ENCODE measurements at places on chromosomes 6 and 20.

GRCh38 chr20:55478724-55479450, 526.4 kb downstream of the CBLN4 start:
- no peak for DNase-seq

DNA sequence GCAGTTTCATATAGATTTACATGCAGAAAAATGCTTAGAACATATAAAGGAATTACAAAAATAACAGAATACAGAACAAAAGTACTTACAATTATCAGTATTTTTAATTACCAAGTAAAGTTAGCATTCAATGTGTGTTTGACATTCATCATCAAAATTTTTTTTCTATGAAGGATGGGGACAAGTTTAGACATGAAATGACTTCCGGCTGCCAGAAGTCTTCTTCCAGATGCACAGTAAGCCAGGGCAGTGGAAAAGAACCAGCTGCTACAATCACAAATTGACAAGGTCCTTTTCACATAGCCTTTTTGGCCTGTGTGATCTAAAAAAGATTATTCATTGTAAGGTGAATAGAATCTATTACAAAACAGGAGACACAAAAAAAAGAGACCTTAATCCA, 73.8 kb downstream of the HUS1B start:
- no peak for DNase-seq

- peak; percentile 74 for DNase-seq
Observed at GRCh38 chr6:97697456-97697855, 414.4 kb upstream of the MMS22L start.

DNA sequence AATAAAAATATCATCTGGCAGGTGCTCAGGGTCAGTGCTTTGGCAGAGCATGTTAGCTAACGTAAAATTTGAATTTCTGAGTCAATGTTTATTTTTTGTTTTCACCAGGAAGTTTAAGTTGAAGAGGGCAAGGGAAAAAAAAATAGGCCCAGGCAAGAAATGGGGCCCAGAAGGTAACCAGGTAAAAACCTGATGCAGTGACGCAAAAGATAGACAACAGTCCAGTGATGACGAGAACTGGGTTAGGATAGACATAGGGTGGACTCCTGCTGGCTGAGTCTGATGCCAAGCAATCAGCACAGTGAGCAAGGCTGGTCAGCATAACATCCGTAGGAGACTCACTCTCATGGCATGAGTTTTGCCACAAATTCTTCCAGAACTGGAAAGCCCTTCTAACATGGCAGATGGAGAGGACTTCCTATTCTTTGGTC, 42.2 kb downstream of the ZHX3 start:
- no peak for DNase-seq

DNA sequence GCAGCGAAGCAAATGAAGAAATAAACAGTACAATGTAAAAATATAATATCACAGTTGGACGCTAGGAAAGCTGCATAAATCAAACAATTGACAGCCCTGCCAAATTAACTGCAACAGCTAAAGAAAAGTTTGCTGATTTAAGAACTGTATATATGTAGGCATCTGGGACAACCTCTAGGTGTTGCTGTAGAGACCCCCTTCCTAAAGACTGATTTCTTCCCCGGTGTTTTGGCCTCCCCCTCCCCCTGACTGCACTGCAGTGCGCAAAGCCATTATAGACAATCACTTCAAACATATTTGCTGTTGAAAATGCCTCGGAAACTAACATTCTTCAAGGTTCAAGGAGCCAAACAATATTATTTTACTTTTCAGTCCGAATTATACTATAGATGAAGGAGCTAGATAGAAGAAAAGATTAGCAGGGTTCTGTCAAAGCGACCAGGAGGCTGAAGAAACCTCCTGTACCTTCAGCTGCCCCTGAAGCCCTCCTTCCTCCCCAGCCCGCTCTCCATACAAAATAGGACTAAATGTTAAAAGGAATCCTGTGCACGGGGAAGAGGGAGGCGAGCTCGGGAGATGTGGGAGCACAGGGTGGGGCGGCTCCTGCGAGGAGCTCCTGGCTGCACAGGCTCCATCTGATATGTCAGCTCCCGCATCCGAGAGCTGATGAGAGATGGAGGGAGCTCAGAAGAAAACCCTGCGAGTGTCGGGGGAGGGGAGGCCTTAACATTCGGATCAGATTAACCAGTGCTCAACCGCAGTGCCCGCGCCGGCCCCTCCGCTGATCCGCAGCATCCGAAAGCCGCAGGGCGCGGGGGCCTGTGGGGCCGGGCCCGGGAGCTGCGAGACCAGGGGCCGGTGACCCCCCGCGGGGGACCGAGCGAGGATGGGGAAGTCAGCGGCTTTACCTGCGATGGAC, 822 bp downstream of the ELOVL4 start:
- DNase-seq: no peak

DNA sequence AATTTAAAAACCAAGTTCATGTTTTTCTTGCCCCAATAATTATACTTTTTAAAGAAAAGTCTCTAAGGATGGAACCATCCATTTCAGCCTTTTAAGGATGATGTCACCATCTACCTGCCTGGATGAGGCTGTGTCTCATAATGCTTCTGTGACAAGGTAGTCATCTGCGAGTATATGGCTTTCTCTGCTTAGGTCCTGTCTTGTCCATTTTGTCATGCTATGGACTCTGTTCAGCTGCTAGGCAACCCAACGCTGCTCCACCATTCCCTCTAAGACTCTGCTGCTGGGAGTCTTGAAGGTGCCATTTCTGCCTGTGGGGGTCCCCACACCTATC, 459.8 kb upstream of the RUNX2 start:
- DNase-seq: no peak

Measured in trophoblast cell (in vitro differentiated cells and primary cell).